A549 treated with Hydrocortisone at 1 μM for 4 hours (cell line): ENCODE measurements at places on chromosomes 7 and 10. TPM values are rescaled to one million over a fixed set of nuclear protein-coding genes. Genes with fewer than 3 reads are reported as not detected.

Gene SFRP5
- total RNA-seq: 2.2 to 2.7 TPM (median 2.6 TPM) in 5 replicates

Gene CTAGE6
- 0.05 TPM in 1 of 5 replicates, not detected in the others for total RNA-seq

Gene ADAM8
- total RNA-seq: 1.6 to 4.2 TPM (median 3.7 TPM) in 5 replicates

Gene EBLN1
- total RNA-seq: not detected in 5 replicates

Gene ODAD2
- total RNA-seq: 0.05 TPM in 1 of 5 replicates, not detected in the others
